ENCODE measurements at places on chromosomes 7 and 10.
A peak's percentile ranks its signal among the peaks of the same experiment; 100 is the strongest.

GRCh38 chr10:132497861-132498561 is 39.6 kb upstream of the INPP5A start:
- DNase-seq: no peak

GRCh38 chr7:143929224-143929920 is 5.7 kb upstream of the OR2F2 start:
- DNase-seq: no peak

- DNase-seq: no peak
These were observed 494.0 kb downstream of the MAGI2 start for GRCh38 chr7:78959477-78959876.

DNA sequence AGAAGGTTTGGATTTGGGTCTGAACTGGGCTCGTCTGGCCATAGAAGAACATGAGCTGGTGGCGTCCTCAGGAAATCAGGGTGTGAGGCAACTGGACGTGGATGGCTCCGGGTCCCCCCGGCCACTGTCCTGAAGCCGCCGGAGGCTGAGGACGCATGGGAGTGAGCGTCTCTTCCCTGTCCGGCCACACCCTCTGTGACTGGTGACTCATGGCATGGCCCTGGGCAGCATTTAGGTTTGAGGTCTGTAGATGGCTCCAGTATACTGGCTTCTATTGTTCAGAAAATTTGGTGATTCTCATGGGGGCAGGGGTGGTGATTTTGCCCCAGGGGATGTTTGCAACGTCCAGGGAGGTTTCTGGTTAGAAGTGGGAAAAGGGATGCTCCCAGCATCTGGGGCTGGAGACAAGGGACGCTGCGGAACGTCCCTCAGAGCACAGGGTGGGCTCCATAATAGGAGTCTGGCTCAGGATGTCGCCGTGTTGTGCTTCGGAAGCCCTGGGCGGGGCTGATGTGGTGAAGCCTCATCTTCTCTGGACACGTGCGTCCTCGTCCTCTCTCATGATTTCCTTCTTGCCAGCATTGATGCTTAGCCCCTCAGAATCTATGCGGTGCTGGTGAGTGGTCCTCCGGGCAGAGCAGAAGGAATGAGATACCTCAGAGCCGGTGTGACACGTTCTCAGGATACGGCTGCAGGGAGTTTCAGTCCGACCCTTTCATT is 49.9 kb downstream of the PITRM1 start:
- no peak for DNase-seq

- DNase-seq: peak; percentile 4
These were observed 124.7 kb downstream of the PTPN20 start for GRCh38 chr10:47035819-47036337.

DNA sequence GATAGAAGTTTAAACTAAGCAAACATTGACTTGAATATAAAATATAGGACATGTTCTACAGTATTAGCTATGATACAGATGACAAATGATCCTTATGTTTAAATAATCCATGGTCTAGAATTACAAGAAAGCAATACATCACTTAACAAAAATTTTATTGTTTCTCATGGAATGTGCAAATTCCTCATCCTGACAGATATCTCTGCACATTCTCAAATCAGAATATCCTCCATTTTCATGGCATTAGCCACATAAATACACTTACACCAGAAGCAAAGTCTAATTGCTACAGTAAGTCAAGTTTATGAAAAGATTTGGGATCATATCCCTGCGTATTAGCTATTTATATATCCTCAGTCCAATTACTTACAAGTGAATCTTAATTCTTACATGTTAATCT is 57.6 kb downstream of the PCLO start:
- DNase-seq: no peak

GRCh38 chr7:15915686-15916293 is 229.3 kb upstream of the MEOX2 start:
- no peak for DNase-seq

- no peak for DNase-seq
These were observed 1.3 kb downstream of the CUL1 start for GRCh38 chr7:148699782-148700629.

- no peak for DNase-seq
These were observed 179.5 kb upstream of the IMMP2L start for GRCh38 chr7:111741811-111742240.

GRCh38 chr10:5949009-5949759 is 28.2 kb downstream of the IL15RA start:
- no peak for DNase-seq

DNA sequence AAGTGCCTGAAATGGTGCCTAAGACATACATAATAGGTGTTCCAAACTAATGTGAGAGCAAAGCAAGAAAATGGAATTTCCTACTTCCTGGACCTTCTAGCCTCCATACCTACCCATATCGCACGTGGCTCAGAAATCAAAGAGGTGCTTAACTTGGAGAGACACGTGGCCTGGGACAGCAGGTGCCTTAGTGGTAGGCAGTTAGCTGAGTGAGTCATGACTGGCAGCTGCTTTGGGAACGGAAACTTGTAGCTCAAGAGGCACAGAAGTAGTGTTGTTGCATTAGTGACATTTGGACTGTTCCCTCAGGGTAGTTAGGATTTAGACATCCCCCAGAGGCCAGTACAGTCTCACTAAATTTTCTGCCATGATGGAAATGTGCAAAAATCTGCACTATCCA is 12.0 kb upstream of the BMPER start:
- no peak for DNase-seq

GRCh38 chr7:22718200-22718711 is 8.7 kb upstream of the IL6 start:
- DNase-seq: no peak

- no peak for DNase-seq
These were observed 9.2 kb downstream of the GDF2 start for GRCh38 chr10:47331491-47331890.
